ENCODE measurements at places on chromosomes 1 and 21.

DNA sequence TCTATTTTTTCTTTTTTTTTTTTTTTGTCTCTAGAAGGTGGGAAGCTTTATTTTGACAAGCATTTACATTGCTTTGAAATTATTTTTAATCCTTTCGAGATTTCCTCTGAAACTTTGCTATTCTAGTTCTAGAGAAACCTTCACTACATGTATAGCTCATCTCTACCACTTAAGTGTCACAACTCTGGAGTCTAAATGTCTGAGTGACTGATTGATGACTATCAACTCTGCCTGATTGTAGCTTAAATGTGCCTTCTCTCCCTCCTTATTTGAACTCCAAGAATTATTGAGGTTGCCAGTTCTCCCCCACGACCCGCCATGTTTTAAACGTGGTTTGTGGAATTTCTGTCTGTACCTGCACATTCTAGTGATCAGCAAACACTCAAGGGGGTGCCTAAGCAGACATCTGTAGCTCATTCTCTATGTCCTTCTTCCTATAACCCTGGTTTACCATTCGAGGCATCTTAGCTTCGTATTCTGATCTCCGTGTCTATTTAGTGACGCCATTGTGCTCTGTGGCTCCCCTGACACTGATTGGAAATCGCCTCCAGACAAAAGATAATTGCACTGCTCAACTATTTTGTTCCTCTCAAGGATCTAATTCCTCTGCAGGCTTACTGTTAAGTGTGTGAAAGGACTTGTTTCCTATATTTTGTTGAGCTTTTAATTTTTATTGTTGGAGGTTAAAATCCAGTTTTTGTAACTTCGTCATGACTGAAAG, 1570.6 kb downstream of the BRINP3 start:
- no peak for DNase-seq

- DNase-seq = no peak
These were observed 519.0 kb downstream of the LTN1 start for GRCh38 chr21:28473530-28474220.

DNA sequence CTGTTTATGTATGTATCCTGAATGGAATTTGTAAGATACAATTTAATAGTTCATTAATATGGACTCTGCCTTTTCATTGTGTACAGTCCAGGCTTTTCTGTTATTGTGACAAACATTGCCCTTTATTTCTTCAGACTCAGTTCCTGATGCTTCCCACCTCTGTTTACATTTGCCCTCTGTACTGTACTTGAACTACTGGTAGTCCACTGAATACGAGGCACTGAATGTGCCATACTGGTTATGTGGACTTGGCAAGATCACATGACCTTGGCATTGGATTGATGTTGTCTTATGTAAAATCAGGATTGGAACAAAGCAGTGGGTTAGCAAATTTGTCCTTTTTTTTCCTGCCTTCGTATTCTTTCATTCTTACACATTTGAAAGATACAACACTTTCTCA, 27.8 kb downstream of the RALGPS2 start:
- DNase-seq = no peak

GRCh38 chr1:155801149-155801548, 55.9 kb downstream of the GON4L start:
- no peak for DNase-seq

DNA sequence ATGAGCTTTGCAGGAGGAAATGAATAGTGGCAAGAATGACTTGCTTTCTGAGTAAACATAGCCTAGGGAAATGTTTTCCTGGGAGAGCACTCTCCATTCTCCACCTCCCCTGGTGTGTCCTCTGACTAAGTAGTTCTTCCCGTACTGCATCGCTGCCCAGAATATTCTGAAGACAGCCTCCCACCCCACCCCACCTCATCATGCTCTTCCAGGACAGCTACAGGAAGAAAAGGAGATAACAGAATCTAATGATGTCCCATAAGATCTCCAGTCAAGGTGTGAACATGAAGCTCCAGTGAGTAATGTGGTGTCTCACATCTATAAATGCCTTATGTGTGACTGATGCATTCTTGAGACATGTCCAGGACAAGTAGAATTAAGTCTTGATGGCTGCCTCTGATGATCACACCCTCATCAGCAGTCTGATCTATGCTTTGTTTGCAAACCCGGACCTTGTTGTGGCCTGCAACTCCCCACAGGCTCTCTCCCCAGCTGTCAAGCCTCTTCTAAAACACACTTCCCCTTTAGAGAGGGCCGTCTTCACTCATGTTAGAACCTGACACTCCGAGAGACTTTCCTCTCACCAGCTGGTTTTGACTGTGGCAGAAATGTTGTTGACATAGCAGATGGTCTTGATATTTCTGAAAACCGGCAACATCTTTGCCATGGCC, 183.0 kb downstream of the CYYR1 start:
- DNase-seq = no peak

DNA sequence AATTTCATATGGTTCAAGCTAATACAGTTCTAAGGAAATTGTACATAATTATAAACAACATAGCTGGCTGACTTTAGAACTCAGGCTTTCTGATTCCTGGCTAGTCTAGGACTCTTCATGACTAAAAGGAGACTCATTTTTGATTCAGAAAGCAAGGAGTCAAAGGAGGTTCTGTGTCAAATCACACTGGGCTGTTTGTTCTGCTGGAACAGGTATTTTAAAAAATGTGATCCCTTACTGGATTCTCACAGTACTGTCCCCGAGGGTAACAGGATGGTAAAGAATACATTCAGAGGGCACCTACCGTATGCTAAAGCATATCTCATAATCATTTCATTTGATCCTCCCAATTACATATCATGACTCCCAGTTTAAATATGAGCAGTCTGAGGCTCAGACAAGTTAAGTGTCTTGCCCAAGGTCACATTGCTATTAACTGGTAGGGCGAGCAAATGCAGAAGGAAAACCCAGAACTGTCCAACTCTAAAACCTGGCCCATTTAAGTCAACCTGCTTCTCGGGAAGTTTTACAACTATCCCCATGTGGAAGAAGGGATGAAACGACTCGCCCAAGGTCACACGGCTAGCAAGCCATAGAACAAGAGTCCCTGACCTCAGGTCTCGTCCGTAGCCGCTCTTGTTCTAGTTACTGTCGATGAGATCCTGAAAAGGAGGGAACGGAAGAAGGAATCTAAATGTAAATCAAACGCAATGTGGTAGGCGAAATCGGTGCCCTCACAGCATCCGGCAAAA, 675 bp downstream of the MYSM1 start:
- DNase-seq = no peak

DNA sequence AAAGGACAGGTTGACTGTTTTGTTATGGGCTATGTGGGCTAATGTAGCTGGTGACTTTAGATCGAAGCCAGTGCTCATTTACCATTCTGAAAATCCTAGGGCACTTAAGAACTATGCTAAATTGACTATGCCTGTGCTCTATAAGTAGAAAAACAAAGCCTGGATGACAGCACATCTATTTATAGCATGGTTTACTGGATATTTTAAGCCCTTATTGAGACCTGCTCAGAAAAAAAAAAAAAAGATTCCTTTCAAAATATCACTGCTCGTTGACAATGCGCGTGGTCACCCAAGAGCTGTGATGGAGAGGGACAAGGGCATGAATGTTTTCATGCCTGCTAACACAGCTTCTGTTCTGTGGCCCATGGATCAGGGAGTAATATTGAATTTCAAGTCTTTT, 48.1 kb downstream of the CAMSAP2 start:
- DNase-seq = no peak

DNA sequence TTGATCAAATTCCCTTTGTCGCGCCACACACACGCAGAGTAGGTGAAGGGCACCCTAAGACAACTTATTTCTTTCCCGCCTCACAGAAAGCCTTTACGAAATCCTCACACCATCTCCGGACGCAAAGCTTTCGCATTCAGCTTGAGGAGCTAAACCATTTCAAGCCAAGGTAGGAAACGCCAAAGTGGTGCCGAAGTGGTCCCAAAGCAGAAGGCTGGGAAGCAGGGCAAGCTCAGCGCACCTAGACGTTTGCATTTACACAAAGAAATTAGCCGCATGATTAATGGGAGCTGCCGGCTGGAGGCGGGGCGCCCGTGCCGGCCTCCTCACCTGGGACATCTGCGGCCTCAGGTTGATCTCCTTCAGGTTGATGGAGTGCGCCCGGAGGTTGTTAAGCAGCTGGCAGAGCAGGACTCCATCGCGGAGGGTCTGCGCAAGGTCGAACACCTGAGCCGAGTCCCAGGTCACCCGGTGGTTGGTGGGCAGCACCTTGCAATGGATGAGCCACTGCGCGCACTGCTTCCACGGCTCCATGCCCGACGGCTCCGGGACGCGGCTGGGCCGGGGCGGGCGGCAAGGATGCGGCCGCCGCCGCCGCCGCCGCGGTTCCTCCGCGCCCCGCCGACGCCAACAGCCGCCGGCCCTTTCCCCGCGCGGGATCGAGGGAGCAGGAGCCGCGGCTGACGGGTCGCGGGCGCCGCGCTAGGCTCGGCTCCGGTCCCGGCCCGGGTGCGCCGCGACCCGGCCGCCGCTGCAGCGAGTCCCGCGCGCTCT, 457 bp downstream of the VAV3 start:
- no peak for DNase-seq

GRCh38 chr1:228809621-228810394, 74.5 kb downstream of the RHOU start:
- no peak for DNase-seq

- DNase-seq = no peak
These were observed 49.3 kb downstream of the KIAA0319L start for GRCh38 chr1:35507947-35508346.

DNA sequence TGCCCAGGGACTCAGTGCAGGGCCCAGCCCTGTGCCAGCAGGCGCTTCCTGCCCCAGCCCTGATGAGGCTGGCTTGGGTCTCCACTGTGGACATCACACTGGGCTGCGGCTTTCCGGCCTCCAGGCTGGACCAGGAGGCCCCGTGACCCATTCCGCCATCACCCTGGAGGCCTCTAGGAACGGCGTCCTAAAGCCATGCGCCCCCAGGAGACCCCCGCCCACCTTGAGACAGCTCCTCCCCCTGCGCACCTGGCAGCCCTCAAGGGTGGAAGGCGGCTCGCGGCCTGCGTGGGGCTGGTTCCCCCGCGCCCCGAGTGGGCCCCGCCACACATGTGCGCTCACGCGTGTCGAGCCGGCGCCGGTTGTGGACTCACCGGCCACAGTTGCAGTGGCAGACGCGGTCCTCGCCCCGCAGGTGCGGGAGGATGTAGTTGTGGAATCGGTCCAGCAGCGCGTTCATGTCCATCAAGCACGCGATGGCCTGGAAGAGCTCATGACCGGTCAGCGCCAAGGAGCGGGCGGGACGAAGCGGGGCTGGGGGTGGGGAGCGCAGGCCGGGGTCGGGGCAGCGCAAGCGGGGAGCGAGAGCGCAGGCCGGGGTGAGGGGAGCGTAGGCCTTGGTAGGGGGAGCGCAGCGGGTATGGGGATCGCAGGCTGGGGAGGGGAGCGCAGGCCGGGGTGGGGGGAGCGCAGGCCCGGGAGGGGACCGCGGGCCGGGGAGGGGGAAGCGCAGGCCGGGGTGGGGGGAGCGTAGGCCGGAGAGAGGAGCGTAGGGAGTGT, 924 bp downstream of the TMEM240 start:
- DNase-seq = no peak

- DNase-seq = no peak
These were observed 1.5 kb upstream of the CLDN17 start for GRCh38 chr21:30168086-30168485.

DNA sequence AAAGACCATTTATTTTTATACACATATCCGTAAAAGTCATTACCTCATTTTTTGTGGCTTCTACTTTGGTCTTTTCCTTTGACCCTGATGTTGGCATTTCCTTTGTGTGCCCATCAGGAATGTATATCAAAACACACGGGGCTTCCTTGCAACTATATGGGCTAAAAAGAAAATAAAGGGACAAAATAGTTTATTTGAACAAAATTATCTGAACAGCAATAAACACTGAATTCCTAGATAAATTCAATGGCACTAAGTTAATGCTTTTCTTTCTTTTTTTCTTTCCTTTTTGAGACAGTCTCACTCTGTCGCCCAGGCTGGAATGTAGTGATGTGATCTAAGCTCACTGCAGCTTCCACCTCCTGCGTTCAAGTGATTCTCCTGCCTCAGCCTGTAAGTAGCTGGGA, 45.2 kb downstream of the EPRS1 start:
- DNase-seq = no peak

All from stimulated activated CD8-positive, alpha-beta memory T cell treated with anti-CD3 and anti-CD28 coated beads, Interleukin-15, amount 100 ng/mL, for 4 hours (primary cell).